Activated naive CD4-positive, alpha-beta T cell treated with anti-CD3 and anti-CD28 coated beads, Interleukin-2, amount 50 U/mL, for 16 hours (primary cell): ENCODE measurements at places on chromosomes 2 and 18.

GRCh38 chr2:55051026-55051866 lies 995 bp upstream of the RTN4 start:
- DNase-seq, result no peak

GRCh38 chr18:26976206-26976605 lies 110.7 kb upstream of the AQP4 start:
- no peak for DNase-seq

DNA sequence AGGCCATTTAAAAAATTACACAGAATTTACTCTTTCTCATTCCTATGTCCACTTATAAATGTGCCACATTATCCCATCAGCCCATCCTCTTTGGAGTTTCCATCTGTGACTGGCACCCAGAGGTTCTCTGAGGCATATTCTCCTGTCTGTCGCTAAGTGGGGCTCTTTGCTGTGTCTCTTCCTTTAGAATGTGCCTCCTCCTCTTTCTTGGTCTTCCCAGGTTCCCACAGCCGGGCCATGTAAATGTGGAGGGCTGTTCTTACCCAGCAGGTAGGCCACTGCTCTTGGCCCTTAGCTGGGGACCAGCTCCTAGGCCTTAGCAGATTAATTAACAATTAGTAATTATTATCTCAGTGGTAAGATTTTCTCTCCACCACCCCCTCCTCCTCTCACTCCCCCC lies 167.0 kb downstream of the INSIG2 start:
- DNase-seq, result no peak

- DNase-seq, result no peak
Measured at GRCh38 chr2:26767129-26767528, 3.0 kb downstream of the SLC35F6 start.

DNA sequence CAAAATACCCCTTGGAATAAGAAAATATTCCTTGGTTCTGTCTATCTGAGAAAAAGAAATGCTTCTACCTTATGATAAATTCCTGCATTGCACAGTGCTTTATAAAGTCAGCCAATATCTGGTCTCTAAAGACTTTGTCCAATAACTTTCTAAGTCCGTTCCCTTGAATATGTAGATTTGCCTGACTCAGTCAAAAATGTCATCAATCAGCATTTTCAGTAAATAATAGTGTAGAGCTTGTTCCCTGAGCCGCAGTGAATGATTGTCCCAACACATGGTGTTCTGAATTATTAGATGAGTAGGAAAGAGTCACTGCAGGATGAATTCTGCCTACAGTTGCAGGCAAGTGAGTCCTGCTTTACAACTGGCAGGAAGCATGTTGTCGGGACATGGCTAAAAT lies 316.8 kb upstream of the RBMS1 start:
- DNase-seq, result no peak

DNA sequence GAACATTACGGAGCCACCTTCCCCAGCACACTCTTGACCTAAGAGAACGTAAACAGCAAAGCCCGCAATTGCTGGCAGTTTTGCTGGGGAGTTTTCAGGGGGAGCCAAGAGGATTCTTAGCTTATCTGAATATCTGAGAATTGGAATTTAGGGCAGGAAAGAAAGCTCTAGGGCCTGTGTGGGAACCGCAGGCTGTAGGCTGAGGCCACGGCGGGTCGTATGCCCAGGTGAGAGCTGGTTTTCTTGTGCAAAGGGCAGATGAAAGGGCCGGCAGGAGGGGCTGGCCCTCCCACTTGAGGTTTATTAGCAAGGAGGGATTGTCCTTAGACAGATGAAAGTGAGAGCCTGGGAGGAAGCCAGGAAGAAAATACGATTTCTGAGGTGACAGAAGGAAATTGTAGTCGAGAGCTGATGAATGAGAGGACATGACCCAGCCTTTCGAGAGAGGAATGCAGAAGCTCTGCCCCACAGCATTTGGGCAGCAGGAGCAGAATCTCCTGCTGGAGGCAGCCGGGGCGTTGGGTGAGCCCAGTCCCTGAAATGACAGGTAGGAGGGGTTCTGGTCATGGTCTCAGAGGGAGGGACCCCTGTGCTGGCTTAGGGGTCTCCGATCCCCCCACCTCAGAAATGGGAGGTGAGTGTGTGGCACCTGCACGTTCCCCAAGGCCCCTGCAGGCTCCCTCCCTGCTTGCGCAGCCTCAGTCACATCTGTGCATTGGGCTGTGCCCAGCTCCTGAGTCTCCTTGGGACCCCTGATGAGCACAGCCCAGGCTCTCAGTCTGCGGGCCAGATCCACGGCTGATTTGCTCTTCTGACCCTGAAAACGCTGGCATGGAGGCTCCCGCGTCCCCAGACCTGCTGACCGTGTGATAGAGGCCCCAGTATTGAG lies 61.1 kb downstream of the CABLES1 start:
- no peak for DNase-seq

DNA sequence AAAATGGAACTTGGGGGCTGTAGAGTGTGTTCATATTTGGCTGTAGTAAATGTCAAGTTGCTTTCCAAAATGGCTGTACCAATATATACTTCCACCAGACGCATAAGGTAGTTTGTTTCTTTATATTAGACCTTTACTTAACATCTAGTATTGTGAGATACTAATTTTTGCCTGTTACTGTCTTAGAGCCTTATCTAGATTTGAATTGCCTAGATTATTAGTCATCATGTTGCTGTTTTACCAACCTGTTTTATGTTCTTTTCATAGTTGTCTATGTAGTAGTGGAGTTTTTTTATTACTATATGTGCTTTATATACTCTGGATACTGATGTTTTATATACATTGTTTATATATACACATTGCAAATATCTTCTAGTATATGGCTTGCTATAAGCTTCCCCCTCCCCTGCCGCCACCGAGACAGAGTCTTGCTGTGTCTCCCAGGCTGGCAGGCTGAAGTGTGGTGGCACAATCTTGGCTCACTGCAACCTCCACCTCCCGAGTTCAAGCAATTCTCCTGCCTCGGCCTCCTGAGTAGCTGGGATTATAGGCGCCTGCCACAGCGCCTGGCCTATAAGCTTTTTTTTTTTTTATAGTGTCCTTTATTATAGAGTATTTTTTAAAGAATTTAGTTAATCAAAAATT lies 18.9 kb downstream of the SLC39A10 start:
- no peak for DNase-seq

DNA sequence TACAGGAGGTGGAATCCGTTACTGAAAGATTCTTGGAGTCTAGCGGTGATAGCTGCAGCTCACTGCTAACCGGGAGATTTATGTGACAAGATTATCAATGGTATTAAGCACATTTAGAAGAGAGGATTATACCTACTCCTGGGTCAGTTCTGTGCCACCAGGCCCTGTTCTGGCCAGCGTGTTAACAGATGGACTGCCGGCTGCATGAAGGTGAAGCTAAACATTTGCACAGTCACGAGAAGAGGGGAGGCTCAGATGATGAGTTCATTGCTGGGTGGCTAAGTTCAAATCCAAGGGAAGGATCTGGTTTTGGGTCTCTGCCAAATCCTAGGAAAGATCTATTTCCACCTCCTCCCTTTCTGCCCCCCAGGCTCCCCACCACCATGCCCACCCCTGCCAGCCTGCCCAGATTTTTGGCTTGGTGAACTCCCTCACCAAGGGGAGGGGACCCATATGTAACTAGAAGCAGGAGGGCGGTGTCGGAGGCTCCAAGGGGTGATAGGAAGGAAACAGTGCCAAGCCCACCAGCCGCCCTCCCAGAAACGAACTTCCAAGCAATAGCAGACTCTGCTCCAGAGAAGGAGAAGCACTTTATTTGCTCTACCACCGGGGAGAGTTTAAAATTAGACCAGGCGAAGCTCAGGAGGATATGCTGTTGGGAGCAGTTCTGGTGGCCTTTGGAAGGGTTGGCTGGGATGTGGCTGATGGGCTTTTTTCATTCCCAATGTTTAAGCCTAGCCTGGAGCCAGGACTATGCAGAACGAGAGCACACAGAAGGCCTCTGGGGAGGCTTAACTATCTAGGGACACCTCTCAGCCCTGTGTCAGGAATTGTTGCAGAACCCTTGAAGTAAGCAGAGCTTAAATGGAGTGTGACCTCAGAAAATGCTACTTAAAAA lies 200.5 kb downstream of the KLHL29 start:
- DNase-seq, result no peak

DNA sequence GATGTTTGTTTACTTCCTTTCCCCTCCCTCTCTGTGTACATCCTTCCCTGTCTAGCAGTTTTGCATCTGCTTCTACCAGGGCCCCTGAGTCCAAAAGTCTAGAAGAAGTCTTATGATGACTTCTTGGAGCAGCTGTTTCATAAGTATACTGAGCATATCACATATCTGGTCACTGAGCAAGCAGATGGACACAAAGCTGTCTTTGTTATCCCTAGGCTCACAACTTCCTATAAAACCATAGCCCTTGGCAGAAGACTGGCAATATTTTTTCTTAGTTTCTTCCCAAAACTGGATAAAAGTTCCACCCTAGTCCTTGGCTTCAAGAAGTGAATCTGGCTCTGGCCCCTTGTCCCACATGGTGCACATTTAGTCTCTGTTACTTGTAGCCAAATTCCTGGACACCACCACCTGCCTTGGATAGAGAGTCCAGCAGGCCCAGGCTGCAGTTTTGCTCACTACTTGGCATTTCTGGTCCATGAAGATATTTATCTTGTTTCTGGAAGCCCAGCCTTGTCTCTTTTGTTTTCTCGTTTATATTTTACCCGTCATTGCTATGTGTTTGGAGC lies 22.5 kb downstream of the THOC1 start:
- DNase-seq, result no peak

DNA sequence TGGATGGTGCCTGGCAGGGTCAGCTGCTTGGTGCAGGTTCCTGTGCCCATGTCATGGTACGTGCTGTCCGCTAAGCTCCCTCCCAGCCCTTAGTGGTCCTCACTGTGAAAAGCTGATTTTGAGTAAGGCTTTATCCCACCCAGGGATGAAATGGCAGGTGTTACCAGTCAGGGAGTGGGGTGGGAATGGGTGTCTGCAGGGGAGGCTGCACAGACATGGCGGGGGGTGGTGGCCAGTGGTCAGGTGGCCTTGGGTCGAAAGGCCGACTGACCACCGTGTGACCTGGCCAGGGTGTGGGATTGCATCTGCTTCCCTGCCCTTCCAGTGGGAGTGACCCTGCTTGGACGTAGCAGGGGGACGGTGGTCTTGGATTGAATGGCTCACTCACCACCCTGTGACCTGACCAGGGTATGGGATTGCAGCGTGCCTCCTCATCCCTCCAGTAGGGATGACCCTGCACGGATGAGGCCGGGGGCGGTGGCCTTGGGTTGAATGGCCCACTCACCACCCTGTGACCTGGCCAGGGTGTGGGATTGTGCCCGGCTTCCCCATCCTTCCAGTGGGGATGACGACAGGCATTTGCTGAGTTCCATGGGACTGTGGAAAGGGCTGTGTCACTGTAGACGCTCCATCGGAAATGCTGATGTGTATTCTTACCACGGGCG lies 29.8 kb downstream of the AGAP1 start:
- DNase-seq, result no peak

DNA sequence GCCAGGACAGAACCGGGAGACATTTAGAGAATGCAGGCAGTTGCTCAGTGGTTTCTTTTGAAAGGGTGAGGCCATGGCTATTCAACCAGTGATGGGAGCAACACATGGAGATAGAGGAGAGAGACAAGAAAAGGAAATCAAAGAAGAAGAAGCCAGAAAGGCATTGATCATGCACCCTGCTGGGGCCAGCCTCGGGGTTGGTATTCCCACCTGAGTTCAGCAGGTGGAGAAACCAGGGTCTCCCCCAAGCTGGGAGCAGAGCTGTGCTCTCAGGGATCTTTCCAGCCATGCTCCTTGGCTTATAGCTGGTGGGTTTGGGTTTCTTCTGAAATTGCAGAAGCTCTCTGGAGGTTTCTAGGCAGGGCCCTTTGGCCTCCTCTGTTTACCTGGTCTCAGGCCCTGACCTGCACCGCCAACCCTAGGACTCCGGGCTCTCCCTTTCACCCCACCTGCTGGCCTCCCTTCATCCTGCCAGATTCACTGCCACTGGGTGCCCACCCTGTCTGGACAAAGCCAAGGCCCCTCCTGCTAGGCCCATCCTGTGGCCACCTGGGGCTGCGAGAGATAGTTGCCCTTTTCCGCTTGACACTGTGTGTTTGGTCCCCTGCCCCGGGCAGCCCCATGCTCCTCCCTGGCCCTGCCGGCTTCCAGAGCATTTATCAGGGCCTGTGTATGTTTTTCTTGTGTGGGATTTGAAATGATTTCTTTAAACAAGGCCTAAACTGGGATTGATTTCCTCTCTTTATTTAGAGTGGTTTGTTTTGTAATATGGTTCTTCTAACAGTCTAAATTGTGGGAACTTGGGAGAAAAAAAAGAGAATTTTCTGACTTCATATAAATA lies 126.7 kb downstream of the DDX1 start:
- no peak for DNase-seq

DNA sequence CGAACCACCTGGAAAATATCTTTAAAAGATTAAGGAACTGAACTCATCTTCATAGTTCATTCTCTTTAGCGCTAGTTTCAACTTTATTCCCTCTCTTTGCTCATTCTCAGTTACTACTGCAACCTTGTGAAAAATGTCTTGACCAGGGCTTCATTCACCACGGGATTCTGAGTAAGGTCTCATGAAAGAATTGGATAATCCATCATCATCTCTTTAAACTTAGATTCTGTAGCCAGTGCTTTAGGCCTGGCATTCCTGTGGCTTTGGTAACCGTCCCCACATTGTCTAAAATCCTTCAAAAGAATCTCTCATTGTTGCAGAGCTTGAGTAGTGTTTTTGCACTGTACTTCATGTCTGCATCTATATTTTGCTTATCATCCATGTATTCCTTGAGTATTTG lies 229.5 kb downstream of the ETAA1 start:
- no peak for DNase-seq

GRCh38 chr2:202025816-202026215 lies 7.8 kb upstream of the FZD7 start:
- DNase-seq, result no peak

- no peak for DNase-seq
Measured at GRCh38 chr2:221502270-221503010, 69.7 kb downstream of the EPHA4 start.

DNA sequence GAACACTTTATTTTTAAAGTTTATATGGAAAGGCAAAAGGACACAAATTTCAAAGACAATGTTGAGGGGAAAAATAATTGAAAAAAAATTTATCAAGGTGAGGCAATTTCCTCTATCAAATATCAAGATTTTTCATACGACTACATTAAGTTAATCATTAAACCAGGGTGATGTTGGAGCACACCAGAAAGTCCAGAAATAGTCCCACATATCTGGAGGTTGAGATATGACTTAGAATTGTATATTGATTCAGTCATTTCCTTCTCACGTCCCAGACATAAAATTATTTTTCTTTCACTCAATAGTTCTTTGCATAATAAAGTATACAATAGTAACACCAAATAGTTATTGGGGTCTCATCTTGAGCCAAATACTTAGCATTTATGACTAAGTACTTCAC lies 605.1 kb downstream of the NUP35 start:
- no peak for DNase-seq
